ENCODE measurements at places on chromosomes 3 and 15.

GRCh38 chr15:44812029-44812517 lies 75.7 kb downstream of the TRIM69 start:
- no peak for DNase-seq

- no peak for DNase-seq
Measured at GRCh38 chr15:48880070-48880634, 2.2 kb downstream of the EID1 start.

DNA sequence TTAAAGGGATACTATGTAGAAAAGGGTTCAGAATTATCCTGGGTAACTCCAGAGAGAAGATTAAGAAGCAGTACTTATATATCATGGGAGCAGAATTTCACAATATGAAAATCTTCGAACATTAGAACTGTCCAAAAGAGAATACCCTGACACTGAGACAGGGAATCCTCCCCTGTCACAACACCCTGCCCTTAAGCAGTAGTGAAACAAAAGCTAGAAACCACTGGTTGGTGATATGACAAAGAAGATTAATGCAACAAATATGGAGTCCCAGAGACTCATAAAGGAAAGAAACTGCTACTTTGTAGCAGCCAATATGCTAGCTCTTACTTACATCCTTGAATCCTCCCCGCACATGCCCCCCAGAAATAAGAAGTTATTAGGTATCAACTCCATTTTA lies 18.5 kb downstream of the MIX23 start:
- DNase-seq = no peak

- no peak for DNase-seq
Measured at GRCh38 chr3:140347151-140347550, 330.7 kb upstream of the TRIM42 start.

DNA sequence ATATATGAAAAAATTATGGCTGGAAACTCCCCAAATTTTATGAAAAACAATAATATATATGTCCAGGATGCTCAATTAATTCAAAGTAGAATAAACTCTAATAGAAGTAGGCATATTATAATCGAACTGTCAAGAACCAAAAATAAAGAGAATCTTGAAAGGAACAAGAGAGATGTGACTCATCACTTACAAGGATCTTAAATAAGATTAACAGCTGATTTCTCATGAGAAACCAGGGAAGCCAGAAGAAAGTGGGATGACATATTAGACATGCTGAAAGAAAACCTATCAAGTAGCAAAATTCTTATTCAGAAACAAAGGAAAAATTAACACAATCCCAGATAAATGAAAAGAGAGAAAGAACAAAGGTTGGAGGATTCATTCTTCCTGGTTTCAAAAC lies 66.8 kb downstream of the FAIM start:
- no peak for DNase-seq

DNA sequence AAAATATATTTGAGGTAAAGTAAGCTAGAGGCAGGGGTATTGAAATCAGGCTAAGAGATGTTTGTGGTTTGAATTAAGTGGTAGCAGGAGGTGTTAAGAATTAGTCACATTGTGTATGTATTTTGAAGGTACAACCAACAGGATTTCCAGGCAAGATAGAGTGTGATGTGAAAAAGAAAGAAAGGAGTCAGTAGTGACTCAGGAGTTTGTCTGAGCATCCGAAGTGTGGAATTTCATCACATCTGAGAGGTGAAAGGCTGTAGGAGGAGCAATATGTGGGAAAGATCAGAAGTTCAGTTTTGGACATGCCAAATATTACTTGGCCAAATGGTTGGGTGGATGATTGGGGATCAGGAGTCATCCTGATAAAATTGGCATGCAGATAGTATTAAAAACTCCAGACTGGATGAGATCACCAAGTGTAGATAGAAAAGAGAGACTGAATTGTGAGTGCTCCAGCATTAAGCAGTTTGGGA lies 32.1 kb upstream of the EBLN2 start:
- peak; percentile 88 for DNase-seq

- DNase-seq = no peak
Measured at GRCh38 chr15:24943361-24943760, 11.4 kb upstream of the SNRPN start.

- DNase-seq = no peak
Measured at GRCh38 chr15:71997691-71998090, 120.3 kb downstream of the MYO9A start.

DNA sequence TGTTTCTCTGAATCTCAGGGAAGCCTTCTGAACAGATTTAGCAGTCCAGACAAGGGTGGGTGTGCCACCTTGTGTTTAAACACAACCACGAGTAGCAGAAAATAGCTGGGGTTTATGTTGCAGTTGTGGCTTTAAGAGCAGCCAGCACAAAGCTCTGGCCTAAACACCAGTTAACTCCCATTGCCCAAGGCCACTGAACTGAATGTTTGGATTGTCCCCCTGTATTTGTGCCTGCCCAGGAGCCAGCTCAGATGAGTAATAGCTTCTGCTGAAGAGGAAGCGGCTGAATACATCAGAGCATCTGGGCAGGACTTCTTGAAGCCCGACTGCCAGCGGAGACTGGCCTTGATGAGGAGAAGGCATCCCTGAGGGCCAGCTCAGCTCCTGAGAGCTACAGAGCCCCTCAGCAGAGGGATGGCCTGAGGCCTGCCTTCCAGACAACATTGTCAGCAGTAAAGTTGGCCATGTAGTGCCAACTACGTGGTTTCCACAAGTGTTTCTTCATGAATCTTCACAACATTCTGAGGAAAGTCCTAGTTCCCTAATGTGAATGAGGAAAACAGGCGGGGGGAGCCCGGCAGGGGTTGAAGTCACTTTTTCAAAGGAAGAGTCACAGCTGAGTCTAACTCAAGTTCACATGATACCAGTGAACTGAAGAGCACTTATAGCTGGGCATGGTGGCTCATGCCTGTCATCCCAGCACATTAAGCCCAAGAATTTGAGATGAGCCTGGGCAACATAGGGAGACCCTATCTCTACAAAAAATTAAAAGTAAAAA lies 65.8 kb upstream of the ZBTB38 start:
- peak; percentile 92 for DNase-seq

DNA sequence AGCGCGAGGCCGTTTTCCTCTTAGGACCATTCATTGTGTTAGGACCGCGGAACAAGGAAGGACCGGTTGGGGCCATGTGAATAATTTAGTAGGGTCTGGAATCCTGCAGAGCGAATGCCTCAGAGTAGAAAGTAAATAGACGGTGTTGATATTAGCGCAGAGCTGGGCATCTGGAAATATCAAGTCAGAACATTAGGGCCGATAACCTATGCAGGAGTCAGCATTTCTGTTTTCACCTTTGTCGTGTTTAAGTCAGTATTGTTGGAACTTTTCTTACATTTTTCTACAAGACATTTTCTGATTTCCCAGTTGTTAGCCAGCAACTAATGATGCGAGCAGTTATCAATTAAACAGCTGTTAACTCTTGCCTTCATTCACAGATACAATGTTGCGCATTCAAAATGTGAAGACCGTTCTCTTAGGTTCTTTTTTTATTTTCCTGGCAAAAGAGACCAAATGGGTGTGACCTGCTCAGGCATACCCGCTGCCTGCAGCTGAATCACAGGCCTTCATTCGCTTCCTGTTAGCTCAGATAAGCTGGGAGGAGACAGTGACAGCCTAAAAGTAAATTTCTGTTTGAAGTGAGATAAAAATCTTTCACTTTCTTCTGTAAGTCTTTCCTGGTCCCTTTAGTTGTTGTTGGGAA lies 966 bp upstream of the PKM start:
- DNase-seq = peak; percentile 76

- DNase-seq = no peak
Measured at GRCh38 chr15:74319596-74320351, 47.7 kb downstream of the CYP11A1 start.

- DNase-seq = no peak
Measured at GRCh38 chr3:10299175-10299574, 6.4 kb upstream of the GHRL start.

- no peak for DNase-seq
Measured at GRCh38 chr3:74393426-74393825, 221.0 kb downstream of the CNTN3 start.

GRCh38 chr3:28301688-28302087 lies 46.8 kb upstream of the ZCWPW2 start:
- DNase-seq = no peak

DNA sequence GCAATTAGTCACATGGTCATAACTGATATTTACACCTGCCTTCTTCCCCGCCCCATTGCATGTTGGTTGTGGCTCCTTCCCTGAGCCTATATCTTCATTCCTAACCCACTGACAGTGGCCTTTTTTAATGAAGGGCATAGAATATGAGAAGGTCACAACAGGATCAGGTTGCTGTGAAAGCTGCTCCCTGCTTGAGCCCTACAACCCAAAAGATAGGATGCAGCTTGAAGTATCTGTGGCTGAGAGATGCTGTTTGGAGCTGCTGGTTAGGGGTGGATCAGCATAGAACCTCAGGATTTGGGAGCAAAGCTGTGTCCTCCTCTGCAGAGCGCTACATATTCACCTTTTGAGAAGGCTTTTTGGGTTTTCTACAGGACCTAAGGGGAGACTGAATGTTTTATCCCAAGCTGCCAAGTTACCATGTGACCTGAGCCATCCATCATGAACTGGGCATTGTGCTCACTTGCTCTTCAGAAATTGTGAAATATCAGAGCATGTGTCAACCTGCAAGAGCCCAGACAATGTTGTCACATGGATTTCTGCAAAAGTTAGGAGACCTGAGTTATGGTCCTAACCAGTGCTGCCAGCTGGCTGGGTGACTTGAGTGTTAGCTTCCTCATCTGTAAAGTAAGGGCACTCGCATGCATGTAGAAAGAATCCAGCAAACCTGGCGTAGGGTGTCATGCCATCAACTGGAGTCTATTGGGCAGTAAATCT lies 49.8 kb upstream of the ARL8B start:
- no peak for DNase-seq

DNA sequence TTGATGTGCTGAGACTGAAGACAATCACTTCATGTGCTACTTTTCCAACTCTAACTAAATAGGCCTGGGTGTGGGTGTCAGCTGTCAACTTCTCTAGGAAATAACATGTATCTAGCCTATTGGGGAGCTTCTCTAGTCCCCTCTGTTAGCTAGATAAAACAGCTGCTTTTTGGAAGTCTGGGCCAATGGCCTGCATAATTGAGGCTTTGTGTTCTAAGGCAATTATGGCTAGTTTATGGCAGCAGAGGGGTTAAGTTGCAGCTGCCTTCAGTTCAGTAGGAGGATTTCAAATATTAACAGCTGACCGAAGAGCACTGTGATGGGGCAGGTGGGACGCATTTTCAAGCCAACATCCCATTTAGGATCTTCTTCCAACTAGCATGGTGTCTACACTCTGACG lies 6.4 kb downstream of the COL8A1 start:
- no peak for DNase-seq

DNA sequence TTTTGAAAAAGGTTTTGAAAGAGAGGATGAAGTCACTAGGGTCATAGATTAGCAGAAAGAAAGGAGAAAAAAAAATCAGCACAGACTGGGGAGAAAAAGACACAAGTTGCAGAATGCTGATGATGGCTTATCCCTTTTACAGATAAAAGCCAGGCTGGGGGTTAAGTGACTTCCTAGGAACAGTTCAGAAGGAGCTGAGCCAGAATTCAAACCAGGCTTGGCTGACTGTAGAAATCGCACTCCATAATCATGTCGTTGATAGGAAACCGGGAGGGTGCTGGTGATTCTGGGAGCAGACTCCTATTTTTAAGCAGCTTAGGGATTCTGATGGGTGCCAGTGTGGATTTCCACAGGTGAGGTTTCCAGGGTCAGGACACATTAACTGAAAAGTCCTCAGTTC lies 159.5 kb upstream of the BHLHE40 start:
- no peak for DNase-seq

- DNase-seq = no peak
Measured at GRCh38 chr3:14431452-14431916, 29.1 kb downstream of the SLC6A6 start.

DNA sequence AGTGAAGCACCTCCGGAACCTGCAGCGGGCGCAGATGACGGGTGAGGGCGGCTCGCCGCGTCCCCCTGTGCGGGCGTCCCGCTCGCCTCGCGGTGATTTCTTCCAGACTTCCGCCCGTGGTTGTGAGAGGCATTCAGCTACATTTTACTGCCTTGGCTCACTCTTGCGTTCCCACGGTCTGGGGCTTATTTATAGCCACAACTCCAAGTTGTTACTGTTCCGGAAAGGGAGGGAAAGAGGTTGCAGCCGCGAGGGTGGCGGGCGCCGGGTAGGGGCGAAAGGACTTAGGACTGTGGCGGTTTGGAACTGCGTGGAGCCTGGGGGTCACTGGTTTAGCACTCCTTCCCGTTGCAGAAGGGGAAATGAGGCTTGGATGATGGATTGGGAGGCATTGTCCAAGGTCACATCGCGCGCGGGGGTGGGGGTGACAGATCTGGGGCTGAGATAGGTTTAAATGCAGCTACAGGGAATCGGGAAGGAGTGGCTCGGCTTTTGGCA lies 1.1 kb downstream of the HES1 start:
- DNase-seq = peak; percentile 66

DNA sequence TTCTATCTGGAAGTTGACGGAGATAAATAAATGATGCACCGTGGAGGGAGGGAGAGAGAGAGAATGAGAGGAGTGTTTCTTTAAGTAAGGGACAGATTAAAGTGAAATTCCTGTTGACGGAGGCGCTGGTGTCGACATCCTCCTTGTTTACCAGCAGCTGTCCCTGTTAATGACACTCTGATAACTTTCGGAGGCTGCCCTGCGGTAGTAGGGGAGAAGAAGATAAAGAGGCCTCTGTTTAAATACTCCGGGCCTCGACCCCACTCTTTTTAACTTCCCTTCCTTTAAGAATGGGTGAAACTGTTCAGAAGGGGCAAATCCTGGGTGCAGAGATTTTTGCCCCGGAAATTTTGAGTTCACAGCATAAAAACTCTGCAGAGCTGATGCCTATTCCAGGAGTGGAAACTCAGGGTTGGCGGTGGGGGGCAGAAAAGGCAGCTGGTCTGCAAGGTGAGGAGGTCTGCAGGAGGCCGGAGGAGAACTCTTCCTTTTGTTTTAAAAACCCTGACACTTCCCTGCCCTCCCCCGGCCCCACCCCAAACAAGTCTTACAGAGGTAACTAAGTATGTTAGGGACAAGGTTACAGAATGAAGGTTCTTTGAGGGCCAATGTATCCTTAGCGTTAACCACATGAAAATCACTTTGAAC lies 276.6 kb upstream of the NR2F2 start:
- no peak for DNase-seq

DNA sequence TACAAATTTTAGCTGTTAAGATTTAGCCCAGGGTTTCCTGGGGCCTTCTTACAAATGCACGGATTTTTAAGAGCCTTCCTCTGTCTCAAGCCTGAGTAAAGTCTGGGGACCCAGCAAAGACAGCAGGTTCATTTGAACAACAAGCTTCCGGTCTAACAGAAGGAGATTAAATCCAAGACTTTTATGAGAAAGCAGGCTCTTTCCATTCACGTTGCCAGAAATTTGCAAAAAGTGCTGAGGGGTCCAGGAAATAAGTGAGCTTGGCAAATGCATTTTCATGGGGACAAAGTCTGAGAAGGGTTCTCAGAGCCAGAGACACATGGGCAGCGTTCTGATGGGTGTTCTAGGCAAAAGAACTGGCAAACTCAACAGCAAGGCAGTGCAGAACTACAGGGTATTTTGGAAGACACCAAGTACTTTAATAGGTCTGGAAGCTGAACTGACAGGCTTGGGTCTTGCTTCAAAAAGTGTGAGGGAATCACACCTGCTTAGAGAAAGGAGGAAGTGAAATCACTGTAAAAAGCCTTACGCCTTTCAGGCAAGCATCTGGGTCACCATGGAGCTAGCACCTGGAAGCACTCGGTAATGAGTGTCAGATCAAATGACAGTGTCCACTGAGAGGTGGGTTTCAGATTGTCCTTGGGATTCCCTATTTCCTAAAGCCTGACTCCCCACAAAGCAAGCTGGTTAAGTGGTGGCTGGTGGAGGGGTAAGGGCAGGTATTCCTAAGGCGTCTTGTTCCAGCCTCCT lies 115.8 kb upstream of the ARHGEF3 start:
- no peak for DNase-seq
